ENCODE measurements at places on chromosomes 11 and 22. TPM values are rescaled to one million over a fixed set of nuclear protein-coding genes. Genes with fewer than 3 reads are reported as not detected.
A peak's percentile ranks its signal among the peaks of the same experiment; 100 is the strongest.

DCHS1 gene
- 2.6 TPM for total RNA-seq

SLCO2B1 gene
- not detected for total RNA-seq

MAP4K2 gene
- total RNA-seq, result 10.8 TPM

HMGXB4 gene
- 14.1 TPM for total RNA-seq

DNA sequence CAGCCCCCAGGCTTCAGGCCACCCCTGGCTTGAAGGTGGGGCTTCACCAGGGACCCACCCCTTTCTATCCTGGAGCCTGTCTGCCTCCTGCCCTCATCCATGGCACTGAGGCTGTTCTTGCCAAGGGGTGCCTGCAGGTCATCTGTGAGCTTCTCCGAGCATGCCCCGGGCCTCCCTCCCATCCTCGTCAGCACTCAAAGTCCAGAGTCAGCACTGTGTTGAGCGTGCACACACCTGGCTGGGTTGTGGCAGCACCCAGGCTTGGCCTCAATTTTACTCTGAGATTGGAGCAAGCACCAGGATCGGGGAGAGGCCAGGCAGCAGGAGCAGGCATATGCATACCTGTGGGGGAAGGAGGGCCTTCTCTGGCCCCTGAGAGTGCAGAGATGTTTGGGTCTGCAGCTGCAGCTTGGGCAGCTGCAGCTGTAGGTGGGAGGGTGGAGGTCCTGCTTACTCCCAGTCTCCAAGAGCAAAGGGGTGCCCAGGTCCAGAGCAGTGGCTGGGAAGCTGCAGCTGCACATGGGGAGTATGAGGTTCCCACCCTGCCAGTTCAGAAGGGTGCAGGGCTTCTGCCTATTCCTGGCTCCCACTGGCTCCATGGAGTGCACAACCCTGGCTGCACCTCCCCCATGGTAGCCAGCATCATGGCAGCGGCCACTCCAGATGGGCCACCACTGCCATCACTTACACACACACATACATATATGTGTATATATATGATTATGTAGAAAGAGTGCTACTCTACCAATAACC, 488.7 kb downstream of the JRKL start:
- no peak for DNase-seq

DNA sequence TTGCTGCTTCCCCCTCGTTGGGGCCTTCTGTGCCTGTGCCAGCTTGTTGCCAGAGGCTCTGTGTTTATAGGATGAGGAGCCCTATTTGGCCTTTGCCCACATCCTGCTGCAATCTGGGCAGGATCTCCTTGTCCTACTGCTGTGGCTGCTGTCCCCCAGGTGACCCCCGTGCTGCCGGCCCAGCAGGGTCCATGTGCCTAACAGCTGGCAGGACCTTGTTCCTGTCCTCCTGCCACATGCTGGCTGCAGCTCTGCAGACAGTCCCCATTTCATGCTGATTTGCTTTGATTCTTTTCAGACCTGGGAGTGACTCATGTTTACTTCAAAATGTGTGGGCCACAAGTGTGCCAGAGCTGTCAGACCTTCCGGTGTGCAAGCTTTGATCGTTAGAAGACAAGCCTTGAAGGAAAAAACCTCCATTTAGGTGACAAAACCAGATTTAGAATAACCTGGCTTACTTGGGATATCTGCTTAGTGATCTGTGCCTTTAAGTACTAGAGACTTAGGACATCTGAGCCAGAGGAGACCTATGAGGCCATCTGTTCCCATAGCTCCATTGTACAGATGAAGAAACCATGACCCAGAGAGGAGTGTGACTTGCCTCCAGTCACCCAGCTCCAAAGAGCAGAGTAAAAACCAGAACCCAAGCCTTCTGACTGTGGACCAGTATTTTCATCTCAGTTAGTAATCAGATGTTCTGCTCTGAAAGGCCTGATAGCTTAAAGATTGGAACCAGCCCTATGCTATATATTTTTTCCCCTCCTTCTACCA, 11.1 kb downstream of the NAV2 start:
- DNase-seq, result peak; percentile 82

- no peak for DNase-seq
Measured at GRCh38 chr22:29073618-29074275, 912 bp downstream of the KREMEN1 start.

DNA sequence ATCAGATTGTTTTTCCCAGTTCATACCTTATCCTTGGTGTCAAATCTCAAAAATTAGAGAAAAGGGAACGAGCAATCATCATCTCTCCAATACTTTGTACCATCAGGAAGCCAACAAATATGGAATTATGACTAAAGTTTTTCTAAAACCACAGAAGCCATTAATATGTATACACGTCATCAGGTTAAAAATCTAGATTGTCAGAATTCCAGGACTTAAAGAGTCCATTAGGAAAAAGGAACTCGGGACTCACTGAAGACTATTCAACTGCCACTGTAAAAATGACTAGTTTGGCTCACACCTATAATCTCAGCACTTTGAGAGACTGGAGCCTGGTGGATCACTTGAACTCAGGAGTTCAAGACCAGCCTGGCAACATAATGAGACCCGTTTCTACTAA, 344.4 kb upstream of the LRRC4C start:
- DNase-seq, result no peak

DNA sequence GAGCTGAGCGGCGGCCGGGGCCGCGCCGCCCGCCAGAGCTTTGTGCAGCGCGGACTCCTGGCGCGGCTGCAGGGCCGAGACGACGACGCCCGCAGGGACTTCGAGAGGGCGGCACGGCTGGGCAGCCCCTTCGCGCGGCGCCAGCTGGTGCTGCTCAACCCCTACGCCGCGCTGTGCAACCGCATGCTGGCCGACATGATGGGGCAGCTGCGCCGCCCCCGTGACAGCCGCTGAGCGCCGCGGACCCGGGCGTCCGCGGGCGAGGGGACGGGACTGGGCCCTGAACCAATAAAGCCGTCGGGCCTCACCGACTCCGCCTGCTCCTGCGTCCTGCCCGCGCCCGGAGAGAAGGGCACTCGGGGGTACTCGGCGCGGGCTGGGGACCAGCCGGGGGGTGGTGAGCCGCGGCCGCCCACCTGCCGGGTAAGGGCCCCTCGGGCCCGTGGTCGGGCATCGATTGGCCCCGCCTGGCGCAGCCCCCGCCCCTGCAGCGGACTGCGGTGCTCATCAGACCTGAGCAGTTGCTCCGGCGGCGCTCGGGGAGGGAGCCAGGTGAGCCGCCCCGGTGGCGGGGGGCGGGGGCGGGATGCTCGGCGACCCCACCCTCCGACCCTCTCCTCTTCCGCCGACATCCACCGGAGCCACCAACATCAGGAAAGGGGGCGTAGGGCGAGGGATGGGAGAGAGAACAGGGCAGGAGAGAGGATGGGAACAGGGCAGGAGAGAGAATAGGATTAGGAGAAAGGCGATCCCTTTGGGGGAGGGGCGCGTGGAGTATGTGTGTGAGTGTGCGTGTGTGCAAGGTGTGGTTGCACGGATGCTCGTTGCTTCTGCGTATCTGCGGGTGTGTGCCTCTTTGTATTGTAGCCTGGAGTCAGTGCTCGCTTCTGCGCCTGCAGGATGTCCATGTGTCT, at the start of gene TMEM25:
TMEM25 (plus strand) TSS at position 510 of the 914 bp plus-strand sequence. CDS start 610 bp downstream, outside the sequence.
- DNase-seq, result peak; percentile 58

DNA sequence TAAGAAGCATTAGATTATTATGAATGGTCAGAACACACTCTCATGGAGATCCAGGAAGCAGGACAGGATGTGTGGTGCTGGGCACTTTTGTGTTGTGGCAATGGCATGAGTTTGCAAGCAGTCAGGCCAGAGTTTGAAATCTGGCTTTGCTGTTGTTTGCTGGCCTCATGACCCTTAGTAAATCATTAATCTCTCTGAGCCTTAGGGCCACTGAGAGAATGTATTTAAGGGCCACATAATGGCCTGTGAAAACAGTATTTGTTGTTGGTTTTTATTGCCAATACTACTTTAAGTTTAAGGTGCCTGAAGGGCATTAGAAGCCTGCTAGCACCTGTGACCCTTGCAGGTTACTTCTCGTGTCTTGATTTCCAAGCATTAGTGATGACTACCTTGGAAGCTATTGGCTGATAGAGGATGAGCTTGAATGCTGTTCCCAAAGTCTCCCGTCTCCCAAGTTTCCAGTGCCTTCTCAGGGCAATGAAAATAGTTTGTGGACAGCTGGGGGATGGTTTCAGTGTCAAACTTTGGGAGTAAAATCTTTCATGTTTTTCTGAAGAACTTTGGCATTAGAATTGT, 24.6 kb downstream of the STIM1 start:
- DNase-seq, result no peak
